Stimulated activated CD8-positive, alpha-beta memory T cell treated with anti-CD3 and anti-CD28 coated beads, Interleukin-4, amount 100 ng/mL, for 48 hours (primary cell): ENCODE measurements at places on chromosomes 4 and X.

DNA sequence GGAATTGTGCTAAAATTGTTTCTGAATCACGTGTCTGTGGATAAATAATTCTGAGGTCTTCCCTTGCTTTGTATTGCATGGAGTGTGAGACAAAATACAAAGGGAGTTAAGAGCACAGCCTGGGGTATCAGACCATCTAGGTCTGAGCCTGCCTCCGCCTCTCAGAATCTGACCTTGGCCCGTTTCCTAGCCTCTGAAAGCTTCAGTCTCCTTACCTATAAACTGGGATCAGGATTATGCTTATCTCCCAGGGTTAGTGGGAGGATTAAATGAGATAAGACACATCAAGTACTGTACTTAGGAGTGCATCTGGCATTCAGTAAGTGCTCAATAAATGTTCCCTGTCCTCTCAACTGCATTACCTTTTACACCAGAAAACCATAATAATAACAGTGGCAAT, 140.6 kb upstream of the TENM3 start:
- no peak for DNase-seq

GRCh38 chrX:119763181-119763580, 4.8 kb downstream of the SOWAHD start:
- no peak for DNase-seq

DNA sequence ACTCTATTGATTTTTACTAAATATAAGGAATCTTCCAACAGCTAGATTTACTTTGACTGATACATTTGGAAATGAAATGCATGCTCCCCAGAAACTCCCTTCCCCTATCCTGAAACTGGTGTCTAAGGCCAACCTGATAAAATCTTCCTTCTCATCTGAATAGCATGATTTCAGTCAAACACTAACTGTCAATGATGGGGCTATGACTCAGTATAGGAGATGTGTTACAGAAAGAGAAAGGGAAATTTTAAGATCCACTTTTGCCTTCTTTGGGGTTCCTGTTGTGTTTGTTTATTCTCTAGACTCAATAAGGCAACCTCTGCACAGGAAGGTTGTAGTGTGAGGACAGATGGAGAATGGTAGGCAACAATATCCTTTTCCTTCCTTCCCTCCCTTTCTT, 160.7 kb downstream of the MOSPD2 start:
- no peak for DNase-seq

GRCh38 chrX:97326456-97326855, 442.7 kb downstream of the RPA4 start:
- DNase-seq, result no peak

DNA sequence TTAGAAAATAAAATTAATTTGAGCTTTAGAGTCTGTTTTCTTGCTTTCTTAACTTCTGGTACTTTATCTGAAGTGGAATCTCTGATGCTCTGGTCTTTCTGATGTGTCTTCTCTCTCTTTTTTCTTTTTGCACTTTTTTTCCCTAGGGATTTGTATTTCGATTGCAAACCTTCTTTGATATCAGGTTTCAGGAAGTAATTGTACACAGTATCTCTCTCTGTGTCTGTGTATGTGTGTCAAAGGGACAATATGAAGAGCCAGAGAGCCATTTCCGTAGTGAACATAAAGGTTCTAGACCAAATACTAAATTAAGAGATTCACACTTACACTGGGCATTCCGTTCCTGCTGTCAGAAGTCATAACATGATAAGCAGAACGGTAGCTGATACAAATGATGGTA, 325.0 kb downstream of the PCDH7 start:
- no peak for DNase-seq

- DNase-seq, result no peak
Observed at GRCh38 chrX:98514032-98514431, 1630.3 kb downstream of the RPA4 start.

GRCh38 chr4:183261953-183262775, 57.9 kb downstream of the CLDN22 start:
- DNase-seq, result peak; percentile 86

DNA sequence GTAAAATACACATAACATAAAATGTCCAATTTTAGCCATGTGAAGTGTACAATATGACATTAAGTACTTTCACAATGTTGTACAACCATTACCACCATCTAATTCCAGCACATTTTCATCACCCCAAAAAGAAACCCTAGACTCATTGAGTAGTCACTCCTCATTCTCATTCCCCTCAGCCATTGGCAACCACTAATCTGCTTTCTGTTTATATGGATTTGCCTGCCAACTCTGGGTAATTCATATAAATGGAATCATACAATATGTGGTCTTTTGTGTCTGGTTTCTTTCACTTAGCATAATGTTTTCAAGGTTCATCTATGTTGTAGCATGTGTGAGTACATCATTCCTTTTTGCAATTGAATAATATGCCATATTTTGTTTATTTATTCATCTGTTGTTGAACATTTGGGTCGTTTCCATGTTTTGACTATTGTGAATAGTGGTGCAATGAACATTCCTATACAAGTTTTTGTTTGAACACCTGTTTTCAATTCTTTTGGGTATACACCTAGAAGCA, 43.0 kb downstream of the EIF2S3 start:
- DNase-seq, result no peak
